Right renal pelvis (tissue), 4 donors: ENCODE measurements at places on chromosomes 12 and 14. TPM values are rescaled to one million over a fixed set of nuclear protein-coding genes. Genes with fewer than 3 reads are reported as not detected.

LTBP2 gene
- polyA plus RNA-seq: 4.4 TPM

GRCh38 chr14:68950111-68950510 is 29.0 kb downstream of the ACTN1 start:
- DNase-seq: no peak

GRCh38 chr12:111268738-111269572 is 99.9 kb downstream of the PHETA1 start:
- no peak for DNase-seq

DNA sequence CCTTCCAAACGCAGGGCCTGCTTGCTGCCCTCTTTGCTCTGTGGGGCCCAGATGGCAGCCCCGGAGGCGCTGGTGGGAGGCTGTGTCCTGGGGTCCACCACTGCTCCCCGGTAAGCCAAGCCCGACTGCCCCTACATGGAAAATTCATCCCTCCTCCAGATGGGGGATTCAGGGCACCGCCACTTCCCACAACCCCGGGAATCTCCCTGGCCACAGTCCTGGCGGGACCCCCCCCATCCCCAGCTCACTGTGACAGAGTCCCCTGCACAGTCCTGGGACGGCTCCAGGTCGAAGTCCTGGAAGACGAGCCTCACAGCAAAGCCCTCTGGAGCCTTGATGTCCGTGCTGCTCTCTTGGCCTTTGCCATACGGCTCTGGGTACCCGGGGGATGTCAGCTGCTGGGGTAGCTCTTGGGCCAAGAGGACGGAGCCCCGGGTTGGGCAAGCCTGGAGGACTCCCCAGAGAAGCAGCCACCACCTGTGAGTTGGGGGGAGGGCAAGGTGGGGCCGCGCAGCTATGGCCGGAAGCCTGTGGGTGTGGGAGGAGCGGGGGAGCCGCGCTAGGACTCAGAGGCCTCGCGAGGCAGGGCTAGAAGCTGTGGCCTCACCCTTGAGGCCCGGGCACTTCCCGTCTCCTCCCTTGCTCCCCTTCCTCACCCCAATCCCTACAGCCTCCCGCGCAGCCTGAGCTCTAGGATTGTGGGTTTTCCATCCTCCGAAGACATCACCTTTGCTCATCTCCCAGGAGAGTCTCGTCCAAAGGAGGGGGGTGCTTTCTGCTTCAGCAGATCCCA is 815 bp downstream of the C1RL start:
- DNase-seq: no peak

MYBPC1 gene
- polyA plus RNA-seq: not detected
